Right atrium auricular region (tissue), 2 donors: ENCODE measurements at places on chromosomes 7 and 10.

- no peak for DNase-seq
Measured at GRCh38 chr7:159065852-159066480, 78.7 kb downstream of the VIPR2 start.

DNA sequence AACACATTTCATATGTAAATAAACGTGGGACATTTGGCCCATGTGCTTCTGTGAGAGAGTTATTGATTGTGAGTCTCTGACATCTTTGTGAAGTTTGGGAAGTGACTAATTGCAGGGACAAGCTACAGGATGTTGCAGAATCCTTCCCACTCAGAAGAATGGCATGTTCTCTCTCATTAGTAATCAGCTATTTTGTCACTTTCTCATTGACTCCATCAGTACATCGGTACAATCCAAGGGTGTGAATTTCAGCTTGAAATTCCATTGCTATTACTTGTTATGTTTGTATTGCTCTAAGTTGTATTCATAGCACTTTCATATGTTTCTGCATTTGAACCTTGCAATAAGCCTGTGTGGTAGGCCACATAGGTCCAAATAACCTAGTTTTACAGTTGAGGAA, 100.0 kb upstream of the KCNMA1 start:
- no peak for DNase-seq

GRCh38 chr10:58593008-58593407, 80.3 kb downstream of the BICC1 start:
- DNase-seq, result no peak

DNA sequence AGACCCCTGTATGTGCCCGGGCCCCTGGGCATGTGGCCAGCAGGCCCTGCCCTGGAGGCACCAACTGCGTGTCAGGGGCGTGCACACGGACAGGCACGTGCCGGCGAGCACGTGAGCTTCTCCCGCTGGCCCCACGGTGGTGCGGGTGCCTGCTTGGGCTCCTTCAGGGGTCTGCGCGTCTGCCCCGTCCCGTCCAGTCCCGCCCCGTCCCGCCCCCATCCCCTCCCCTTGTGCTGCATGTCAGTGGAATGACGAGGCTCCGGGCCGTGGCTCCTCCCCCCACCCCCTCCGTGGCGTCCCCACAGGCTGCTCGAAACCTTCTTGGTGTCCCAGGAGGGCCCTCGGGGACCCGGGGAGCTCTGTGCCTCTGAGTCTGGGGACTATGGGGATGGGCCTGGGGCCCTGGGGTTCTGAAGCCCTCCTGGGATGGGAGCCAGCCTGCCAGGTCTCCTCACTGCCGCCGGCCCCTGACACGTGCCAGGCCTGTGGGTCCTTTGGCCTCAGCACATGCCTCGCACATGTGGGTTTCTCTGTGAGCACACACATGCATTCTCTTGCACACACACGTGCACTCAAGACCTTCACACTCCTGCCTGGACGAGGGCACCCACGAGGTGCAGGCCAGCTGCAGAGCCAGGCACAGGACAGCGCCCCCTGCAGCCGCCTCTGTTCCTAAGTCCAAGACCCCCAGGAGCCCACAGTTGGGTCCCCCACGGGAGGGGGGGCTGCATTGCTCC, 27.5 kb upstream of the AMZ1 start:
- no peak for DNase-seq

DNA sequence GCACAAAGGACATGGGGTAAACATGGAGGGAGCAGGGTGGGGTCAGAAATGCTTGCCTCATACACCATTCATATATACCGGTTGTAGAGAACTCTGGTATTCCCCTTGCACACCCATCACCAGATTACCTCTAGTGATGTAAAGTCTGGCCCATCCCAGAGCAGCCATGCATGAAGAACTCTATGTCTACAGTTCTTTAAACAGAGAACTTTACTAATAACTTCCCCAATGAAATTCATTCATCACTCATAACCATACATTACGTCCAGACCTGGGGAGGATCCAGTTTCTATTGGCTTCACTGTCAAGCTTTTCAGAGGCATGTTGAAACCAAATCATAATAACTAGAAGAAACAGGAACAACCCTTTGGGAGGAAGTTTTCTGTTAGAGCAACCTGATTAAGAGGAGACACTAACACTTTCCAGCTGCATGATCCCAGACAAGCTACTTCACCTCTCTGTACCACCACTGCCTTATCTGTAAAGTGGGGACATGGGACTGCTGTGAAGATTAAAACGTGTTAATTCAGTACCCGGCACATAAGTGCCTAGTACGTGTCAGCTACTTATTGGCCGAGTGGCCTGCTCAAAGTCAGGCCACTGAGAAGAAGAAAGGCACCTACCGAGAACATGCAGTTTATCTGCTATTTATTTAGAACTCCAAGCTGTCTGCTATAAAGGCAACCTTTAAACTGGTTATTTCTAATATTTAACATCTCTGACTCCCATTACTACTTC, 59.7 kb downstream of the IGF2BP3 start:
- DNase-seq, result no peak

- DNase-seq, result no peak
Measured at GRCh38 chr7:34759477-34760125, 101.6 kb downstream of the NPSR1 start.

DNA sequence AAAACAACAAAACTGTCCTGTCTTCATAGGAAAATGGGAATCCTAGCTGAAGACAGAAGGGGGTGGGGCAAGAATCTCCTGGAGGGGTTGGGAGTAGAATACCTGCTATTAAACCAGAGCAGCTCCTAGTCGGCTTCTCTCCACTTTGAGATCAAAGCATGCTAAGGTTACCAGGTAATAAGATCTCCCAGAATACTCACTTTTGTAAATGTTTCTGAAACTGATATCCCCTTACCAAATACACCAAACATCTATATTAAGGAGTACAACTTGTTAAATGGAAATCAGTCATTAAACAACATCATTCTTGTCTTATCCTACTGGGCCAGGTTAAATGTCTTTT, 29.5 kb upstream of the DAGLB start:
- no peak for DNase-seq

- no peak for DNase-seq
Measured at GRCh38 chr10:113524539-113525490, 28.0 kb upstream of the HABP2 start.

DNA sequence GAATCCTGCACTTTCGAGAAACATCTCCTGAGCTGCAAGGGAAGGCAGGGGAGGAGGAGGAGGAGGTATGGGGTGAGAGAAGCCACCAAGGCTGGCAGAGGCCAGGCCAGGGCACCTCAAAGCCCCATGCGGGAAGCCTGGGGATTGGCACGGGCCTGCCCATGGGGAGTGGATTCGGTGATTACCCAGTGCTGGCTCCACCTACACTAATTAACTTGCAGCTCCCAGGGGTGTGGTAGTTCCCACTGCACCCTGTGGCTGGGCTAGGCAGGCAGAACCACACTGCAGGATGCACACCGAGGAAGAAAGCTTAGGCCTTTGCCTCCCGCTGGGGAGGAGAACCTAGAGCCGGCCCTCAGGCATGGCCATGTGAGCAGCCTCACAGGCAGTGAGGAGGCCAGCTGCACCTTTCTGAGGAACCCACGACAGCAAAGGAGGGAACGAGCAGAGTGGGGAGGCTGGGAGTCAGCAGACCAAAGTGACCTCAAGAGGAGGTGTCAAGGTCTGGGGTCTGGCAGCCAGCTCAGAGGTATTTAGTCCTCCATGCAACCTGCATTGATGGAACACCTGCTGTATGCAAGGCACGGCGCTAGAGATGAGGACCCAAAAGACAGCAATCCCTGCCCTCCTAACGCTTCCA, 27.2 kb downstream of the GRID1 start:
- DNase-seq, result no peak

DNA sequence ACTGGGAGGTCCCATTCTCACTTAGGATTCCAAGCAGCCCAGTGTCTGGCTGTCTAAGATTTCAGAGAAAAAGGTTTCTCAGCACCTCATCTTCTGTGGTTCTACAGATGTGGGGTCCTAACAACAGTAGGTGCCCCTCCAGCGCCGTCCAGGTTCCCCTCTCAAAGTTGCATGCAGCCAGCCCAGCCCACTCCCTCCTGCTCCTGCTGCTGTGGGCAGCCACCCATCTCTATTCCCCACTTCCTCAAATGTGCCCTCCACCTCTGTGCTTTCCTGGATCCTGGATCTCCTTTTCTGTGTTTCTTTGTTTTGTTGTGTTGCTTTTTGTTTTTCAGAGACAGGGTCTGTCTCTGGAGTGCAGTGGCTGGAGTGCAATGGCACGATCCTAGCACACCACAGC, 13.3 kb upstream of the SLC18A3 start:
- DNase-seq, result no peak

DNA sequence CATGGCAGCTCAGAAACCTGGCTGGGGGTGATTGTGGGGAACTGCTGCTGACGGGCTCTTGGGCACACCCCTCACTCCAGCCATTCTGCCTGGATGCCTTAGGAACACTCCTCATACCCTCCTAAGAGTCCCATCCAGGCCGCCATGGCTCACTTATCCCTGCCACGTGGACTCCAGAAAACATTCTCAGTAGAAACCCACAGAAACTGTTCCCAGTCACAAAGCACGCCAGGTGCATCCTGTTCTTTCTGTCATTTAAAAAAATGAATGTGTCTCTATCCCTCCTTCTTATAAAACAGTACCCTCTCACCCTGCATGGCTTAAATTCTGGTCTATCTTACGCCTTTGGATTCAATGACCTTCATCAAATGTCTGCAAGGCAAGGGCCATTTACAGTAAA, 177.7 kb downstream of the CUX1 start:
- no peak for DNase-seq

DNA sequence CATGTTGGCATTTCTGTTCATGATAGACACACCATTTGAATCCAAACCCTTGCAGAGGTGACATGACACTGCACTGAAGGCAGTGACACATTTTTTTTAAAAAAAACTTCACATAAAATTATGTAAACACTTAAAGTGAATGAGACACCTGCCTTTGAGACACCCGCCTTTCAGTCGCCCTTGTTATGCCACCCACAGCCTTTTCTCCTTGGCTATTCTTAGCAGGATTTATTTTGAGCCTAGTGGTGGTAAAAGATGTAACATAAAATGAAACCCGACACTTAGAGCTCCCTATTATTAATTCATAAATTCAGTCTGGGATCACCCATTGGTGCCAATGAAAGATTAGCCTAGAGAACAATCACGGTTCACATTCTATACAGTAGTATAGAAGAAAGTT, 161.3 kb downstream of the DYNC1I1 start:
- DNase-seq, result no peak

- DNase-seq, result peak; percentile 38
Measured at GRCh38 chr7:157521061-157521731, 184.4 kb downstream of the DNAJB6 start.

DNA sequence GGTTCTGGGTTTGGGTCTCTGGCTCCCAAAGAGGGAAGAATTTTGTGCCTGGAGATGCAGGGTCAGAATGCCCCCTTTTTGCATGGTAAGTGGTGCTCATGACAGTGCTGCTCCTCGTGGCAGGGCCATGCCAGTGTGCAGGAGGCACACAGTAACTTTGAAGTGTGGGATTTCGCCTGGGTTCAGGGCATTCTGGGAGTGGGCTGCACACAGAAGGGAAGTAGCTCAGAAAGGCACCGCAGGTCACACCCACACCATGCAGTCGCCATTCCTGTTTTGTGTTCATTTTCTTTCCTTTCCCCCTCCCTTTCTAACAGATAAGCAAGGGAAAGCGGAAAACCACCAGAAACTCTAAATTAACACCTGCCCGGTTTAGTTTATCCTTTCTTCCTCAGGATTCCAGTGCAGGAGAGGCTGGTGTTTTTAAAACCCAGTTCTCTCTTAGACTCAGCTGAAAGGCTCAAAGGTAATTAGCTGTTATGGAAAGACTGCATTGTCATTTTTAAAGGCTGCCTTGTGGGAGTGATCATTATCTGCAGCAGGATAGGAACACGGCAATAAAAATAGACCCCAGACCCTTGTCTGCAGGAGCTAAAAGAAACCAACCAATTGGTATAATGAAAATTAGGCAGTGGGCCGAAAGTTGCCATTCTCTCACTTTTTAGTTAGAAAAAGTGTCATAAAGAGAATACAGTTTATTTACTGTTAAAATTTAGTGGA, 50.2 kb downstream of the EEPD1 start:
- no peak for DNase-seq

DNA sequence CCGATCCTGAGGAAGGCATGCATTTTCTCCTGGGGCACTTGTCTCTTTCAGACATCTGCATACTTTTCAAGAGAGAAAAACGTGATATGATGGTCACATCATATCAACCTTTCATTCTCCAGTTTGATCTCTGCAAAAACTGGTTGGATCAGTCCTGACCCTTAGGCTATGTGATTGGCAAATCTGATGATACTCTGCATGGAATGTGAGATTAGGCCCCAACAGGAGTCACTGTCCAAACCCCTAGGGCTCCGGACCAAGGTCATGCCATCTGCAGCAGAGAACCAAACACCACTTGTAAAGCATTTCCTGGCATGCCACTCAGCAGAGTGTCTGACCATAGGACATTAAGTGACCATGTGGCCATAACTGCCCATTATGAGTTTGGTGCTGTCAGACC, 8.6 kb downstream of the GCK start:
- DNase-seq, result no peak
